ENCODE measurements at places on chromosomes 16 and 17.

- no peak for DNase-seq
Measured at GRCh38 chr17:73545109-73546032, 98.9 kb downstream of the SDK2 start.

DNA sequence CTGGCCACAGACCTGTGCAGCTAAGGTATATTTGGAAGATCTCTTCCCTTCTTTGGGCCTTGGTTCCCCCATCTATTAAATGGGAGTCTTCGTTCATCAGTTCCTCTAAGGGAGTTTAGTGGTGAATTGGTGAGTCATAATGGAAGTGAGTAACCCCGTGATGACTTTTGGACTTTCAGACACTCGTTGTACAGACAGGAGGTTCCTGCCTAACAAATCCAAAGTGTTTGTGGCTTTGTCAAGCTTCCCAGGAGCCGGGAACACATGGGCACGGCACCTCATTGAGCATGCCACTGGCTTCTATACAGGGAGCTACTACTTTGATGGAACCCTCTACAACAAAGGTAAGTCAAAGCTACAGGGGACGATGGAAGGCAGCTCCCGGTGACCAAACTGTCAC, 40.4 kb downstream of the WSCD1 start:
- DNase-seq, result no peak

- DNase-seq, result no peak
Measured at GRCh38 chr17:66637491-66637890, 197.4 kb upstream of the CACNG5 start.

DNA sequence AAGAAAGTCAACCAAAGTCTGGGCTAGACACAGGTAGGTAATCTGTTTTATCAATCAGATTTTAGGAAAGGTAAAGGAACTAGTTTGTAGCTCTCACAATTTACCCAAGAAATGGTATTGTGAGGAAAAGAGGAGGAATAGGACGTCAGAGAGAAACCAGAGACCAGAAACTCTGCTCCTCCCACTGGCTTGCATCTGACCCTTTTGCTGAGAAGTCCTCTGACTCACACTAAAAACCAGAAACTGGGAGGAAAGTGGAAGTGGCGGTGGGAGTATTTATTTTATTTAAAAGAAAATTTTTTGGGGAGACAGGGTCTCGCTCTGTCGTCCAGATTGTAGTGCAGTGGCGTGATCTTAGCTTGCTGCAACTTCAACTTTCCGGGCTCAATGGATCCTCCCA, 38.0 kb upstream of the MNT start:
- DNase-seq, result no peak

GRCh38 chr16:88948781-88949490, 28.1 kb downstream of the CBFA2T3 start:
- no peak for DNase-seq

DNA sequence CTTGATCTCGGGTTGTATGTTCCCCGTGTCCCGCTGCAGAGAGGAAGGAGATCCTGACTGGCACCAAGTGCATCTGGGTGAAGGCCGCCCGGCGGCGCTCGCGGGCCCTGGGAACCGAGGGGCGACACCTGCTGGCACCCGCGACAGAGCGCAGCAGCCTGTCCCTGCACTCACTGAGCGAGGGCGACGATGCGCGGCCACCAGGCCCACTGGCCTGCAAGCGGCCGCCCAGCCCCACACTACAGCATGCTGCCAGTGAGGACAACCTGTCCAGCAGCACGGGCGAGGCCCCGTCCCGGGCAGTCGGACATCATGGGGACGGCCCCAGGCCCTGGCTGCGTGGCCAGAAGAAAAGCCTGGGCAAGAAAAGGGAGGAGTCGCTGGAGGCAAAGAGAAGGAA, 7.5 kb downstream of the BTBD17 start:
- peak; percentile 41 for DNase-seq

DNA sequence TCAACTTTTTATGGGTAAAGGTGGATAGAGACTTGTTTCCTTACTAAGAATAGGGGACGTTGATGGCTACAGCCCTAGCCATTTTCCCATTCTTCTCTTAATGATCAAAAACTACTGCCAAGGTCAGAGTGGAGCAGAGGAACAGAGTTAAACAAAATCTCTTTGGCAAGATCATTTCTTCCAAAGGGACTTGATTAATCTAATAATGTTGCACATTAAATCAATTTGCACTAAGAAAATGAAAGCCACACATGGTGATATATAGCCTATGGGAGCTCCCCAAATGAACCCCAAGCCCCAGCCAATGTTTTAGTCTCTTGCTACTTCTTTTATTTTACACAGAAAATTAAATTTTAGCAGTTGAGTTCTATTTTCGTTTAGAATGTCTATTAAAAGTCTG, 954.5 kb upstream of the SOX9 start:
- DNase-seq, result no peak

GRCh38 chr16:80034948-80035663, 434.6 kb upstream of the MAF start:
- no peak for DNase-seq

- no peak for DNase-seq
Measured at GRCh38 chr16:50741225-50741780, 583 bp upstream of the CYLD start.

- no peak for DNase-seq
Measured at GRCh38 chr16:13829697-13830299, 90.2 kb upstream of the ERCC4 start.
